Glutamatergic neuron (in vitro differentiated cells): ENCODE measurements at places on chromosomes 16 and 17. TPM values are rescaled to one million over a fixed set of nuclear protein-coding genes. Genes with fewer than 3 reads are reported as not detected.

DNA sequence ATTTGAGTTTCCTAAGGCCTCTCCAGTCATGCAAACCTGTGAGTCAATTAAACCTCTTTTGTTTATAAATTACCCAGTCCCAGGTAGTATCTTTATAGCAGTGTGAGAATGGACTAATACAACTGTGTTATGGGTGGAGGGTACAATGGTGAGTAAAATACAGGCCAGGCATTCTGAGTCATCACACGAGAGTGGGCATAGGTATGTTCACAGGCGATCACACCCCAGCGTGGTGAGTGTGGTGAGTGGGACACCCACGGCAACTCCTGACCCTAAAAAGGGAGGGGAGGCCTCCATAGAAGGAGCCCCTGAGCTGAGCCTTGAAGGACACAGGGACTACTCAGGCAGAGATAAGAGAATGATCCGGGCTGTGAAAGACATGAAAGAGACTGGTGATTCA, 22.6 kb upstream of the MAPT start:
- H3K27me3 ChIP-seq, result no peaks in the 10 kb centered on the region
- no peak overlapping the region for H3K27ac ChIP-seq
- H3K36me3 ChIP-seq, result no peaks in the 10 kb centered on the region
- H3K4me1 ChIP-seq, result peaks cover 2% of the 10 kb centered on the region
- H3K4me3 ChIP-seq, result no peak overlapping the region
- DNase-seq, result no peak

GRCh38 chr16:77986011-77986740, 36.2 kb upstream of the CLEC3A start:
- no peak for DNase-seq
- H3K27ac ChIP-seq, result no peak overlapping the region

DNA sequence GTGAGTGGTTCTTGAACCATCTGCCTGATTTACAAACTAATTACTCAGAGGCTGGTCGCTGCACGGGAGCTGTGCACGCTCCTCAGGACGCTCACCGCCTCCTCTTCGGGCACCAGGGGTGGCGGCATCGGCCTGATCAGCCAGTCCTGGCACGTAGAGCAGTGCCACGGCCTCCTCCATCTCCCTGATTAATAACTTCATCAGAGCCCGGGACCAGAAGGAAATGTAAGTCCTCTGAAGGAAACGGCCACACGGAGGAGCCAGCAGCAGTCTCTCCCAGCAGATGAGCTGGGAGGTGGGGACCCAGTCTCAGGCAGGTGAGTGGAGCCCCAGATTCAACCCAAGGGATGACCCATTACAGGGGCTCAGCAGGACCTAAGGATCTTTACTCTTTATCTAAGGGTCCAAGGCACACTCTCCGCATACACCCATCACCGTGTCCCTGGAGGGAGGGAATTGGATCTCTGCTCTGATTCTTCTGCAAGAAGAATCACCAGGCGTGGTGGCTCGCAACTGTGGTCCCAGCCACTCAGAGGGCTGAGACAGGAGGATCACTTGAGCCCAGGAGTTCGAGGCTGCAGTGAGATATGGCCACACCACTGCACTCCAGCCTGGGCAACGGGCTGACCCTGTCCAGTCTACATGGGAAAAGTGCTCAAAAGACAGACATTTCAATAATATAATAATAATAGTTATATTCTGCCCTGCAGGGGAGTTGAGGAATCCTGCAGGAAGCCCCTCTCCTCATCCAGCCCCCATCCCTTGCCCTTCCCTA, 366.5 kb downstream of the SEC14L1 start:
- H3K4me1 ChIP-seq, result no peaks in the 10 kb centered on the region
- DNase-seq, result peak; percentile 38
- H3K4me3 ChIP-seq, result peak overlapping the region; percentile 45

- H3K36me3 ChIP-seq, result no peaks in the 10 kb centered on the region
- H3K27ac ChIP-seq, result no peak overlapping the region
- DNase-seq, result no peak
- no peak overlapping the region for H3K4me3 ChIP-seq
- H3K27me3 ChIP-seq, result peaks cover 3% of the 10 kb centered on the region
Measured at GRCh38 chr17:35895636-35896587, 15.8 kb upstream of the CCL5 start.

- no peak overlapping the region for H3K27ac ChIP-seq
- DNase-seq, result no peak
Measured at GRCh38 chr17:66032082-66032712, 159.7 kb downstream of the CEP112 start.

- peaks cover 7% of the 10 kb centered on the region for H3K27me3 ChIP-seq
- H3K4me1 ChIP-seq, result peaks cover 16% of the 10 kb centered on the region
- peak; percentile 40 for DNase-seq
- no peak overlapping the region for H3K27ac ChIP-seq
Measured at GRCh38 chr17:31533546-31534155, 142.2 kb downstream of the RAB11FIP4 start.

GRCh38 chr17:45718791-45719190, 65.3 kb upstream of the CRHR1 start:
- H3K4me1 ChIP-seq, result peaks cover 2% of the 10 kb centered on the region
- H3K27ac ChIP-seq, result no peak overlapping the region
- H3K4me3 ChIP-seq, result no peak overlapping the region
- no peak for DNase-seq
- H3K27me3 ChIP-seq, result peaks cover 2% of the 10 kb centered on the region

GRCh38 chr16:2717383-2718263, 2.4 kb downstream of the PRSS27 start:
- no peaks in the 10 kb centered on the region for H3K36me3 ChIP-seq
- H3K27ac ChIP-seq, result no peak overlapping the region
- no peak overlapping the region for H3K4me3 ChIP-seq

DNA sequence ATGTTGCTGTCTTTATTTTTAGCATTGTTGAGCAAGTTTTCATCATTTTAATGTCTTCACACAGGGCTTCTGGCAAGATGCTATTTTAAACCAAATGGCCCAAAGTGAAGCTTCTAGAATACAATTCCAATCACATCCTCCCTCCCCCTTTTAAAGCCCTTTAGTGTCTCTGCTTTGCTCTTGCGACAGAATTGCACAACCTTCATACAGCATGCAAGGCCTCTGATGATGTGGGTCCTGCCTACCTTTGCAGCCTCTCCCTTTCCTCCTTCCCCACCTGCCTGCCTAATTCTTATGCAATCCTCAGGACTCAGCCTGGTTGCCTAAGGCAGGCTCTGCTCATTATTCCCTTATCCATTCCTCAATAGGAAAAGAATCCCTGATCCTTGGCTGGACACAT, 381.7 kb downstream of the SLC39A11 start:
- H3K27me3 ChIP-seq, result peaks cover 3% of the 10 kb centered on the region
- no peak overlapping the region for H3K4me3 ChIP-seq
- no peaks in the 10 kb centered on the region for H3K4me1 ChIP-seq
- H3K27ac ChIP-seq, result no peak overlapping the region
- H3K36me3 ChIP-seq, result peaks cover 28% of the 10 kb centered on the region
- DNase-seq, result no peak

- no peaks in the 10 kb centered on the region for H3K36me3 ChIP-seq
- peak; percentile 31 for DNase-seq
- H3K27ac ChIP-seq, result peak overlapping the region; percentile 65
- peak overlapping the region; percentile 27 for H3K4me3 ChIP-seq
- H3K4me1 ChIP-seq, result peaks cover 37% of the 10 kb centered on the region
Measured at GRCh38 chr16:27907457-27907972, 156.0 kb downstream of the GSG1L start.

DNA sequence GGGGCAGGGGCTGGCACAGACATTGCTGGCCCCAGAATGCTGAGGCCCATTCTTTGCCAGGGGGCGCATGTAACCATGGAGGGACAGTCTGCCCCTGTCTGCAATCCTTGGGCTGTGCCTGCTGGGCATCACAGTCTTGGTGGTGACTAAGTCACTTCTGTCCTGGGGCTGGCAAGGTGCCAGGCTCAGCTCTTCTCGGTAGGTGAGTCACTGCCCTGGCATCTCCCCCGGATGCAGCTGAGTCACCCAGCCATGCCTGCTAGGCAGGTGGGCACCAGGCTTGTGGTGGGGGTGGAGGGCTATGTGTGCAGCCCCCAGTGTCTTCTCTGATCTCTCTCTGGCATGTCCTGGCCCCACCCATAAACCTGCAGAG, 5.6 kb downstream of the RARA start:
- H3K4me1 ChIP-seq, result peaks cover 45% of the 10 kb centered on the region
- H3K4me3 ChIP-seq, result peak overlapping the region; percentile 79
- peak overlapping the region; percentile 62 for H3K27ac ChIP-seq
- no peaks in the 10 kb centered on the region for H3K36me3 ChIP-seq
- peaks cover 25% of the 10 kb centered on the region for H3K27me3 ChIP-seq

DNA sequence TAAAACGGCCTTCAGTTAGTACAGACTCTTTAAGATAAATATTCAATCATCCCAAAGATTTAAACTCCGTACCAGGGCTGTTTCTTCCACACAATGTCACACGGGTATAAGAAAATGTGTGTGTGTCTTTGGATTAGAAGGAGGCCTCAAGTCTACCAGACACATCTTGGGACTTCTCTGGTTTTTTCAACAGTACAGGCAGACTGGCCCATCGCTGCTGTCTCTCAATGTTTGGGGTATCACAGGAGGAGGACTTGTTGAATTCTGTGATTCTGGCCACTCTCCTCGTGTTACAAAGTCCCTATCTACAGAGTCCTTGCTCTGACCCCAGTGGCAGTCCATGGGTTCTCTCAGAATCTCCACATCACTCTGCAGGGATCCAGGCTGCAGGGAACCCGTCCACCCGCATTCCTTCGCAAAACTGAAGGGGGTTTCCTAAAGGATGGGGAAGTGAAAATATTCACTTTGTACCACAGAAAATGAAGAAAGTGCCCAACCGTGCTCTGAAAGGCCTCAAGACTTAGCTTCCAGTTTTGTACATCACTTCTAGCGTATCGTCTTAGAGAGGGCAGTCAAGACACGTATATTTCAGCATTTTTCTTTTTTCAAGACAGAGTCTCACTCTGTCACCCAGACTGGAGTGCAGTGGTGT, 373.2 kb downstream of the NPIPA8 start:
- H3K27ac ChIP-seq, result no peak overlapping the region
- no peak overlapping the region for H3K4me3 ChIP-seq
- no peak for DNase-seq

DNA sequence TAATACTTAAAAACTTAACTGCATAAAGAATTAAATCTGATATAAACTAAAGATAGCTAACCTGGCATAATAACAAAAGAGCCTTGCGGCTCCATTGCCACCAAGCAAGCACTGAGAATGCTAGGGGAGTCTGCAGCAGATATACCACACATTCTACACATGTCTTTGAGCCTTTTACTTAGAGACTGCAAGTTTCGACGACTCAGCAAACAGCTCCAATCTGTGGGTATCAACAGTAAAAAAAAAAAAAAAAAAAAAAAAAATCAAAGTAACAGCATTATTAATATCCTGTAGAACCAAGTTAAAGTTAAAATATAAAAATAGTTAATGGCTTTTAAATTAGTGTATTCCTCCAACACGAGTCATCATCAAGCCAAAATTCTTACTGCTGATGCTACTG, 27.8 kb upstream of the INTS2 start:
- no peak overlapping the region for H3K27ac ChIP-seq
- no peak overlapping the region for H3K4me3 ChIP-seq
- no peaks in the 10 kb centered on the region for H3K27me3 ChIP-seq
- no peaks in the 10 kb centered on the region for H3K4me1 ChIP-seq
- DNase-seq, result no peak

DNA sequence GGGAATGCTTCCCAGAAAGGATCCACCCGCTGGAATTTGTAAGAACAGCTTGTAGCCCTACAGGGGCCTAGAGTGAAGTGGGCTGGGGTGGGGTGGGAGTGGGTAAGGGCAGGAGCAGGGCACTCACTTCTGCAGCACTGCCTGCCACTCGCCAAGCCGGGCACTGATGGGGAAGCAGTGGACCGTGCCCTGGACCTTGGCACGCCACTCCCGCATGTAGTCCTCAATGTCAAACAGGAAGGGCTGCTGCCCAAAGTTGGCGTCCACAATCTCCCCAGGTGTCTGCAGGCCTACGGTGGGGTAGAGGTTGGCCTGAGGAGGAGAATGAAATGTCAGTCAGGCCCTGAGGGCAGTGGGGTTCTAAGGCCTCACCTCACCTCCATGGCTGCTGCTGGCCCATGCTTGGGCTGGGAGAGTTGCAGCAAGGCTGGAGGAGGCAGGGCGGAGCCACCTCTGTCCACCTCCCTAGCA, 15.7 kb upstream of the GFOD2 start:
- H3K27ac ChIP-seq, result no peak overlapping the region
- H3K4me3 ChIP-seq, result no peak overlapping the region
- no peak for DNase-seq
- peaks cover 2% of the 10 kb centered on the region for H3K27me3 ChIP-seq
- H3K4me1 ChIP-seq, result peaks cover 5% of the 10 kb centered on the region
- peaks cover 4% of the 10 kb centered on the region for H3K36me3 ChIP-seq

- peaks cover 10% of the 10 kb centered on the region for H3K36me3 ChIP-seq
- no peaks in the 10 kb centered on the region for H3K4me1 ChIP-seq
- no peak overlapping the region for H3K27ac ChIP-seq
Measured at GRCh38 chr17:65417406-65418221, 143.8 kb downstream of the AXIN2 start.

GRCh38 chr17:42392692-42393415, 4.6 kb upstream of the STAT3 start:
- peak overlapping the region; percentile 14 for H3K4me3 ChIP-seq
- peaks cover 5% of the 10 kb centered on the region for H3K27me3 ChIP-seq
- no peak overlapping the region for H3K27ac ChIP-seq
- H3K36me3 ChIP-seq, result no peaks in the 10 kb centered on the region

GRCh38 chr17:50847566-50847965, 12.2 kb downstream of the WFIKKN2 start:
- peaks cover 27% of the 10 kb centered on the region for H3K4me1 ChIP-seq

DNA sequence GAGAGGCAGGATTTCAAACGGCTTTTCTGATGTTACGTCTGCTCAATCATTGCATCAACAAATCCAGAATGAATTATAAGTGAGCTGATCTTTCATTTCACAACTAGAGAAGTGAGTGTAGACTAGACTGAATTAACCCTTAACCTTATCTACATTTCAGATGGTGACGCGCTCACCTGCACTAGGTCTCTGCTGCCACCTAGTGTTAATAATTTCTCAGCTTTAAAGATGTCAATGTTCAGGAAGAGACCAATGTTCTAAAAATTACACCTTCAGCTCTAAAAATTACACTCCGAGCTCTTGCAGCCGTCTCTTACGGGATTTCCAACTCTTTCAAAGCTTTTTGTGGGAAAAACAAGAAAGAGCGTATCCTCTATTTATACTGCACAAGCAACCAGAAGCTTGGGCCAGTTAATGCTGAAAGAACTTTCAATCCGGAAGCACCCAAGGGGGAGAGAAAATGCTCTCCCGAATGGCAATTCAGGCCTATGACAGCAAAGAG, 88.2 kb upstream of the FA2H start:
- peaks cover 5% of the 10 kb centered on the region for H3K36me3 ChIP-seq
- no peak overlapping the region for H3K4me3 ChIP-seq
- H3K4me1 ChIP-seq, result no peaks in the 10 kb centered on the region
- no peak overlapping the region for H3K27ac ChIP-seq
- H3K27me3 ChIP-seq, result no peaks in the 10 kb centered on the region
- no peak for DNase-seq

- H3K4me3 ChIP-seq, result no peak overlapping the region
- no peaks in the 10 kb centered on the region for H3K36me3 ChIP-seq
- no peak for DNase-seq
- no peak overlapping the region for H3K27ac ChIP-seq
- no peaks in the 10 kb centered on the region for H3K4me1 ChIP-seq
- peaks cover 2% of the 10 kb centered on the region for H3K27me3 ChIP-seq
Measured at GRCh38 chr16:31390504-31391041, 2.6 kb upstream of the ITGAD start.

DNAAF8 gene
- total RNA-seq, result 0.59 TPM

TEFM gene
- total RNA-seq, result 12.8 TPM

C17orf107 gene
- total RNA-seq, result 11.1 TPM

SPATA32 gene
- total RNA-seq, result not detected

KRT25 gene
- not detected for total RNA-seq

MEIOC gene
- not detected for total RNA-seq

NPIPB13 gene
- 27.5 TPM for total RNA-seq

HMOX2 gene
- 76.0 TPM for total RNA-seq

RAMP2 gene
- total RNA-seq, result 4.6 TPM

C16orf90 gene
- total RNA-seq, result not detected

AIPL1 gene
- 0.76 TPM for total RNA-seq

MYCBPAP gene
- total RNA-seq, result 2.5 TPM
